ENCODE measurements at places on chromosomes 2 and 18. TPM values are rescaled to one million over a fixed set of nuclear protein-coding genes. Genes with fewer than 3 reads are reported as not detected.
A peak's percentile ranks its signal among the peaks of the same experiment; 100 is the strongest.

GRCh38 chr2:10722252-10722825 lies 909 bp downstream of the ATP6V1C2 start:
- no peak for DNase-seq
- H3K4me1 ChIP-seq: peaks cover 16% of the 10 kb centered on the region
- no peak overlapping the region for H3K27ac ChIP-seq
- H3K36me3 ChIP-seq: no peaks in the 10 kb centered on the region
- H3K4me3 ChIP-seq: peak overlapping the region; percentile 41
- peaks cover 18% of the 10 kb centered on the region for H3K27me3 ChIP-seq

GRCh38 chr2:205032093-205032551 lies 486.8 kb downstream of the PARD3B start:
- H3K4me1 ChIP-seq: no peaks in the 10 kb centered on the region
- H3K27ac ChIP-seq: no peak overlapping the region
- no peak for DNase-seq
- H3K27me3 ChIP-seq: no peaks in the 10 kb centered on the region

DNA sequence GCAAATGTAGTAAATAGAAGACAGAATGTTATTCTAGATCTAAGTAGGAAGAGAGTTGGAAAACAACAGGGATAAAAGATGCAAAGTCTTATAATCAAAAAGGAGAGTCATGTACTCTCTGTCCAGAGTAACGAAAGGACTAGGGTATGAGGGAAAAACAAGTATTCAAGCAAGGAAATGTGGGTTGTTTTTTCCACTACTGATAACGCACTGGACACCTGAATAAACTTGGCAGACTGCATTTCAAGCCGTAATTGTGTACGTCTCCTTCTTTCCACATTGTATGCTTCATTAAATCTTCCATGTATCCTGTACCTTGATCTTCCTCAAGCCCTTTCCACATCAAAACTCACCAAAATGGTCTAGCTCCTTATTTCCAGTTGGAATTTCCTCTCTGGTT lies 420.6 kb downstream of the ZEB2 start:
- H3K27me3 ChIP-seq: no peaks in the 10 kb centered on the region
- H3K27ac ChIP-seq: no peak overlapping the region
- no peak overlapping the region for H3K4me3 ChIP-seq
- no peaks in the 10 kb centered on the region for H3K4me1 ChIP-seq

DNA sequence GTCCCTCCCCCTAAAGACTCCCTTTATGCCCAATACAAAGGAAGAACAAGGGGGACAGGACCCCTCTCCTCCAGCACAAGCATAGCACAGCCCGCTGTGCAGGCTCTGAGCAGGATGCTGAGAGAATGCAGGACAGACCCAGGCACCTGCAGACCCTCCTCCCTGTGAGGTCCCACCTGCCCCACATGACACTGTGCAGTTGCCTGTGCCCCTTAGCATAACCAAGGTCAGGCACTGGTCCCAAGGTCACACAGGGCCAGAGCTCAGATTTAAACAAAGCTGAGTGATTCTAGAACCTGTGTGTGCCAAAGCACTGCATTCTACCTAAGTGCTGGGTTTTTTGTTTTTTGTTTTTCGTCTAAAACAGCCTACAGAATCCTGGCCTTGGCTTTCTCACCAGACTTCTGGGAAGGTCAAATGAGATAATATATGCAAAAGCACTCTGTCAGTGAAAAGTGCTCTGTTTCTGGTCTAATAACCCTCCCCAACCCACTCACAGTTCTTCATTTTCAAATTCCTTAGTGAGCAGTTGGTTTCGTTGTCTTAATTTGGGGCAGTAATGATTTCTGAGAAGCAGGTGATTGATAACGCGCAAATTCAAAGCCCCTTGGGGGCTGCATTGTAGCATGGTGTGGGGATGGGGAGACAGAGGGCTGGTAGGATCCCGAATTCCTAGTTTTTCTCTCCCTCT lies 125.7 kb downstream of the KCTD1 start:
- H3K36me3 ChIP-seq: no peaks in the 10 kb centered on the region
- H3K4me3 ChIP-seq: no peak overlapping the region
- H3K27me3 ChIP-seq: no peaks in the 10 kb centered on the region
- DNase-seq: no peak

DNA sequence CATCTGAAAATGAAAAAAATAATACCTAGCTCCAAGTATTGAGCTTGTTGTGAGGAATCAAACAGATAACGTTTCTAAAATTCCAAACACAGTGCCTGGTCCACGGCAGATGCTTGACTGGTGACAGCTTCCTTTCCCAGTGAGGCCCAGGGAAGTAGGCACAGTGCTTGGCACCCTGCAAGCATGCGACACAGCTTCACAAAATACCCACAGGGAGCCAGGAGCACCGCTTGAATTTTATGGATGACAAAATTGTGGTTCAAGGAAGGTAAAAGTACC lies 205.1 kb upstream of the TNP1 start:
- no peaks in the 10 kb centered on the region for H3K27me3 ChIP-seq
- H3K36me3 ChIP-seq: no peaks in the 10 kb centered on the region
- H3K4me3 ChIP-seq: no peak overlapping the region
- DNase-seq: no peak
- H3K4me1 ChIP-seq: no peaks in the 10 kb centered on the region

DNA sequence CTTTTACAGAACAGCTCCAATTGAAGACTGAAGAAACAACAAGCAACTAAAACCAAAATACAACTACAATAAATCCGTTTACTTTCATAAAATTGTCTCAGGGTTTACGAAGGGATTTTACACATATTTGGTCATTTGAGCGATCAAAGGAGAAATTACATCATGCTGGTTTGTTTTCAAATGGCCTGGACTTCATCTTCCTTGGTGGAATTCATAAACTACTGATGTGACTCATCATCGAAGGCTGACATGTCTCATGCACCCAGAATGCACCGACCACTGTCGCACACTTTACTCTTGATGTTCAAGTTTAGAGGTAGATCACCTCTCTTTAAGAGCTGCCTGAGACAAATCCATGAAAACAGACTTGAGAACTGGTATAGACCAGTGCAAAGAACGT lies 25.6 kb upstream of the PMAIP1 start:
- H3K4me1 ChIP-seq: peaks cover 22% of the 10 kb centered on the region
- no peaks in the 10 kb centered on the region for H3K36me3 ChIP-seq
- H3K27ac ChIP-seq: no peak overlapping the region
- DNase-seq: no peak
- no peak overlapping the region for H3K4me3 ChIP-seq

GRCh38 chr2:74576211-74576862 lies 21.8 kb downstream of the DOK1 start:
- no peak overlapping the region for H3K4me3 ChIP-seq
- no peaks in the 10 kb centered on the region for H3K36me3 ChIP-seq
- no peak for DNase-seq
- H3K27me3 ChIP-seq: no peaks in the 10 kb centered on the region
- peaks cover 44% of the 10 kb centered on the region for H3K4me1 ChIP-seq

DNA sequence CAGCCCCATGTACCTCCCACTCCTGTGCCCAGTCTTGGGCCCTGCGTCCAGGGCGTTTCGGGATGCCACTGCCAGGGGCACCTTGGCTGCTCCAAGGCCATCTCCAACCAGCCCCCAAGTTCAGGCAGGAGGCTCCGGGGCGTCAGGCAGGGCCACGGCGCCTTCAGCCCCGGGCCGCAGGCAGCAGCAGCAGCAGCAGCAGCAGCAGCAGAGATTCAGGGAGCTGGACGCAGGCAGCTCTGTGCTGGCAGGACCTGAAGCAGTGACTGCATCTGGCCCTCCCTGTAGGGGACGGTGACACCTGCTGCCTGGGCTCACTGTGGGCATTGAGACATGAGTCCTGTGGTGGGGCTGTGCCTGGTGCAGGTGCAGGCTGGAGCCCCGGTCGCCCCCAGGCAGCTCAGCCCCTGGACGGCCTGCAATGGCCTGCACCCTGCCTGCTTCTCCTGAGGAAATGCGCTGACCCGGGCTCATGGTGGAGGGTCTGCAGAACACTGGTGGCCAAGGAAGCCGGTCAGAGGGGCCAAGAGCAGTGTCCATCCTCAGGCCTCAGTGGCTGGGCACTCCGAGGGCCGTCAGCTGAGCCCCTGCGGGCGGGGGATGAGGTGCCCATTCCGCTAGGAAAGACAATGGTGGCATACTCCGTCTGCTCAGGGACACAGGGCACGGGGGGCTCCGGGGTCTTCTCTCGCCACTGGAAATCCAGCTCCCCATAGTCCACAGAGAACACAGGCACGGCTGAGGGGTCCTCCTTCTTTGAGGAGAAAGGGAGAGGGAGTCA lies 8.0 kb downstream of the PDCD1 start:
- H3K27me3 ChIP-seq: peaks cover 3% of the 10 kb centered on the region
- no peak for DNase-seq
- no peak overlapping the region for H3K4me3 ChIP-seq
- H3K27ac ChIP-seq: no peak overlapping the region
- no peaks in the 10 kb centered on the region for H3K36me3 ChIP-seq

DNA sequence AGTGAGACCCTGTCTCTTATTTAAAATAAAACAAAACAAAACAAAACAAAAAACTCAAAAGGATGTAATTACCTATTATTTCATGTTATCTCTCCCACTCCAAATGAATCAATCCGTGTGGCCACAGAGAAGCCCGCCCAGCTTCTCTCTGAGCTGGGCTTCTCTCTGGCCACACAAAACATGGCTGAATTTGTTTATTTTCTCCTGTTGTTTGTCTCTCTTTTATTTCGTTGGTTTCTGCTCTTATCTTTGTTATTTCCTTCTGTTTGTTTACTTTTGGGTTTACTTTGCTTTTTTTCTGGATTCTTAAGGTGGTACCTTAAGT lies 1.5 kb upstream of the TRABD2A start:
- H3K4me1 ChIP-seq: peaks cover 16% of the 10 kb centered on the region
- H3K4me3 ChIP-seq: no peak overlapping the region
- H3K36me3 ChIP-seq: no peaks in the 10 kb centered on the region

DNA sequence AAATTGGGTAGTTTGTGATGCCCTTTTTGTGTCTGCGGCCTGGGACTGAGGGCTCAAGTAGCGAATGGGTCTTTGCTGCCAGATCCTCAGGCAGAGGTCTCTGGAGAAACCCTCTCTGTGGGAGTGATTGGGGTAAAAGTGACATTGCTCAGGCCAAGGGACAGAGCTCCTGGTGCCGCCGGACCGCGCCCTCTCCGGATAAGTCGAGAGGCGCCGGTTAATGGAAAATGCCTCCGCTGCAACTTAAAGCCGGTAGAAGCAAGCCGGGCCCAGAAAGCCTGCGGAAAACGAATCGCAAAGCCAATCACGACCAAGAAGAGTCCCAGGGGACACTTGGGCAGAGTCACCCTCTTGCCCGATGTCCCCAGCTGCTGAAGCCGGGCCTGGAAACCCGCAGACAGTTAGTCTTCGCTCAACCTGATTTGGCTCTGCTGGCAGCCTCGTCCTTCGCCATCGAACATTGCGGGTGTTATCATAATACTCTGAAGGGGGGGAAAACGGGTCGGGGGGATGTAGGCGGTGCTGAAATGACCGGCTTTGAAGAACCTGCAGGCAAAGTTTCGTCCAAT lies 352 bp upstream of the HOXD12 start:
- no peak overlapping the region for H3K4me3 ChIP-seq
- H3K27me3 ChIP-seq: peaks cover 86% of the 10 kb centered on the region
- peaks cover 35% of the 10 kb centered on the region for H3K4me1 ChIP-seq
- peak; percentile 31 for DNase-seq

DNA sequence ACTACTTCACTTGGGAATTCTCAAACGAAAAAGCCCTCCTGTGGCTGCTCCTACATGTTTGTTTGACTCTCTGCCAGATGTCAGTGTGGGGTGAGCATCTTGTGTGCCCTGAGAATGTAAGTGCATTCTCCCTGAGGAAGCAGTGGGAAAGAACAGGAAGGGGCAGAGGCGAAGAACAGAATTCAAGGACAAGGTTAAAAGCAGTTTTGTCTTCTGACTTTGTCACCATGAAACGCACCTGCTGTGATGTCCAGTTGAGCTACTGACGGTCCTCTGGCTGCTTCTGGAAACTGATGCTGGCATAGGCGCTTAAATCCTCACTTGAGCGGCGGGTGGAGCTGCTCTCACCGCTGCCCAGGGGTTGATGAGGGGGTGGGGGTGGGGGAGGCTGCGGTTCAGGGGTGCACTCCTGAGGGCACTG lies 4.9 kb downstream of the IRS1 start:
- no peak overlapping the region for H3K27ac ChIP-seq
- H3K36me3 ChIP-seq: no peaks in the 10 kb centered on the region
- H3K27me3 ChIP-seq: no peaks in the 10 kb centered on the region
- H3K4me3 ChIP-seq: no peak overlapping the region

GRCh38 chr2:99640635-99641151 lies 150.9 kb upstream of the REV1 start:
- H3K36me3 ChIP-seq: peaks cover 34% of the 10 kb centered on the region
- peaks cover 42% of the 10 kb centered on the region for H3K4me1 ChIP-seq
- H3K27me3 ChIP-seq: no peaks in the 10 kb centered on the region
- DNase-seq: no peak
- no peak overlapping the region for H3K4me3 ChIP-seq

GRCh38 chr2:42566837-42567321 lies 1.6 kb upstream of the MTA3 start:
- peaks cover 21% of the 10 kb centered on the region for H3K4me1 ChIP-seq
- peak overlapping the region; percentile 20 for H3K27ac ChIP-seq
- no peak overlapping the region for H3K4me3 ChIP-seq
- H3K36me3 ChIP-seq: no peaks in the 10 kb centered on the region

DNA sequence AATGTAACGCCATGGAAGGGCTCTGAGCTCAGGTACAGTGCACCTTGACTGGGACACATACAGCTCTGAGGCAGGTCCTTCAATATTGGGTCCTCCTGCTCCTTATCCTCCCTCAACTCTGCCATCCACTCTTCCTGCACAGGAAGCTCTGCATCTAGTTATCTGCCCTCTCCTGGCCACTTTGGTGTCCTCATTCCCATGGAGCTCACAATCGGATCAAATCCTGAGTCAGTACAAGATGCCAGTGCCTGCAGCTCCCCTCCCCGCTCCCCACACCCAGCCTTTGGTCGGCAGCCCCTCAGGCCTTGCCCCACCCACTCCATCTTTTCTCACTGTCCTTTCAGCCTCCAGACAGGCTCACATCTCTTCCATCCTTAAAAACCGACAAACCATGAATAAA lies 58.0 kb downstream of the LRRFIP1 start:
- no peak for DNase-seq
- H3K4me1 ChIP-seq: peaks cover 40% of the 10 kb centered on the region
- no peak overlapping the region for H3K27ac ChIP-seq
- H3K27me3 ChIP-seq: no peaks in the 10 kb centered on the region
- H3K4me3 ChIP-seq: no peak overlapping the region
- H3K36me3 ChIP-seq: no peaks in the 10 kb centered on the region

DNA sequence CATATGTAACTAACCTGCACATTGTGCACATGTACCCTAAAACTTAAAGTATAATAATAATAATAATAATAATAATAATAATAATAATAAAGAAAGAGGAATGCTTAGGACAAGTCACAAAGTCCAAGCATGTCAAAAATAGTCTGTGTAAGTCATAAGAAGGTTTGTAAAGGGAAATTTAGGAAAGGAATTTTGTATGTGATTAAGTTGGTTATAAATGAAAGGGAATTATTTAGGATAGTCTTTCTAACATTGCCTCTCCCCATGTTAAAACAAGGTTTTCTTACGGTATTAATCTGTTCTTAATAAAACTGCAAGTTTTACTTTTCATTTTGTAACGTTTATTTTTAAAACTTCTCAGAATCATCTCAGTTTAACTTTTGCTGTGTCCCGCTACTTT lies 62.8 kb downstream of the SESTD1 start:
- H3K27ac ChIP-seq: no peak overlapping the region
- H3K27me3 ChIP-seq: no peaks in the 10 kb centered on the region
- no peaks in the 10 kb centered on the region for H3K4me1 ChIP-seq

Gene FHOD3
- polyA plus RNA-seq: not detected

Gene CFAP210
- not detected for polyA plus RNA-seq

Gene FBXO36
- 0.42 TPM for polyA plus RNA-seq

Gene ANKRD29
- polyA plus RNA-seq: not detected
